CD4-positive, alpha-beta T cell treated with Interleukin-21 for 1 hour (primary cell): ENCODE measurements at places on chromosomes 1 and 21.

GRCh38 chr21:38837806-38838461 lies 32.2 kb downstream of the ETS2 start:
- DNase-seq = no peak

GRCh38 chr1:1435911-1436629 lies 580 bp downstream of the VWA1 start:
- DNase-seq = no peak

- DNase-seq = no peak
These were observed 945 bp downstream of the WDR3 start for GRCh38 chr1:117930484-117930883.

GRCh38 chr1:227303662-227304061 lies 14.6 kb downstream of the CDC42BPA start:
- no peak for DNase-seq

DNA sequence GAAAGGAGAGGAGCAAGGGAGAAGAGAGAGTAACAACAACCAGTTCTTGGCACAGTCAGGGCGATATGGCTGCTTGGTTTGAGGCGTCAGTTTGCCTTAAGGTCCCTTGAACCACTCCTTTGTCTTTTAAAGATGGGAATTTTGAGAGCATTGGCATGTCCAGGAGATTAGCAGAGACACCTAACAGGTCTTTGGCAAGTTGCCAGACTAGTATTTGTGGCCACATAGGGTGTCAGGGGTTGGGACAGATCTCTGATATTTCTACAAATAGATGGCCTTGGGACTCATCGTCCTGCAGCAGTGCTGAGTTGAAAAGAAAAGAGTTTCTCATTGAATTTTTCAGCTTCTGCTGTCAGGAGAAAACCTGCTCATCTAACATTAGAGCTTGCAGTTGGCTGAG lies 55.3 kb upstream of the KCND3 start:
- no peak for DNase-seq

GRCh38 chr1:235952950-235953615 lies 86.4 kb upstream of the LYST start:
- DNase-seq = no peak

DNA sequence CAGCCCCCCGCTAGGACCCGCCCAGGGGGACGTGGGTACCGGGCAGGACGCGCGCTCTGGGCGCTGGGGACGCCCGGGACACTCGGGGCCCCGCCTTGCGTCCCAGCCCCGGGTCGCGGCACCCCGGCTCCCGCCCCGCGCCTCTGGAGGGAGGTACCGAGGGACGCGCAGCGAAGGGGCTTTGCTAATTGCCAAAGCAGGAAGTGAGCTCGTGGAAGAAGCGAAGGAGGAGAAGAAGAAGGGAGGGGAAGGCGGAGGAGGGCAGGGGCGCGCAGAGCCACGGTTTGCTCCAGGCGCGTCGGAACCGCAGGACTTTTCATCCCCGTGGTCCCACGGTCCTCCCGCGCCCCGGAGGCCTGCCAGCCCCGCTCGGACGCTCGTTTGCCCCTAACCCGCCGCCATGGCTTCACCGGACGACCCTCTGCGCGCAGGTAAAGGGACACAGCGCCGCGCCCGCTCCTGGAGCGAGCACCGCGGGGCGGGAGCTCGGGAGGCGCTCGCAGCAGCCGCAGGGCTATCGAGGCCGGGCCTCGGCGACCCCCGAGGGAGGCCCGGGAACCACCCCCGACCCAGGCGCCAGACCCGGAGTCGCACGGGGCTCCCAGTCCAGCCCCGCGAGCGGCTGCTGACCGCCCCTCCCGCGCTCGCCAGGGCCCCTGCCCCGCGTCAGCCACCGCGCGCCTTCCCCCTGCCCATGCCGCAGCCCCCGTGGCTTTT lies 1.3 kb downstream of the EDARADD start:
- DNase-seq = peak; percentile 68

DNA sequence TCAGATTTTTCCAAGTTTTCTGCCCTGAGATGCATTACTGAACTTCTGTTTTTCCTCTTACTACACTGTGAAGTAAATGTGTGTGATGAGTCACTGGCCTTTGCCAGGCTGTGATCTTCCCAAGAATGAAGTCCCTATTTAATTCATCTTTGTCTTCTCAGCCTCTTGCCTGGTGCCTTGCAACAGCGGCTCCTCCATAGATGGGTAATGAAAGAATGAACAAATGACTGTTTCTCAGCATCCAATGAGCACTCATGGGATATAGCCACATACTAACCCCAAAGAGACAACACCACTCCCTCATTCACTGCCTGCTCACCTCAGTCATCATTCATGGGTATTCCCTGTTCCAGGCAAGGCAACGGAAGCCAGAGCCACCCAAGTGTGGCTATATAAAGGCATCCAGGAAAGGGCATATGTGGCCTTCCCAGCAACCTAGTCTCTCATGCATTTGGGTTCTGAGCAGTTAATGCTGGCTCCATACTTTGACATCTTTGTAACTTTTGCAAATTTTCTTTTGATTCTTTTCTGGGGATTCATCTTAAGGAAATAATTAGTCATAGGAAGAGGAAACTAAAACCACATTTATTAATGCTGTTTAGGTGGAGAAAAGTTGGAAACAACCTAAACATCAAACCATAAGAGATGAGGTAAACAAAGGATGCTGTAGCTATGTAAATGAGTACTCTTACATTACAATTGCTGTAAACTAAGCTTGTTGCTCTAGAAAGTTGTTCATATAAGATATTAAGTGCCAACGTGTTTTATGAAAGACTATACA lies 71.9 kb downstream of the HIVEP3 start:
- no peak for DNase-seq

GRCh38 chr1:84506729-84507453 lies 510 bp upstream of the GNG5 start:
- DNase-seq = no peak

GRCh38 chr1:183877053-183877720 lies 72.3 kb downstream of the RGL1 start:
- no peak for DNase-seq

GRCh38 chr1:117634631-117635030 lies 28.8 kb downstream of the TENT5C start:
- DNase-seq = no peak

- no peak for DNase-seq
These were observed 20.5 kb upstream of the ZBTB18 start for GRCh38 chr1:244030481-244031040.

DNA sequence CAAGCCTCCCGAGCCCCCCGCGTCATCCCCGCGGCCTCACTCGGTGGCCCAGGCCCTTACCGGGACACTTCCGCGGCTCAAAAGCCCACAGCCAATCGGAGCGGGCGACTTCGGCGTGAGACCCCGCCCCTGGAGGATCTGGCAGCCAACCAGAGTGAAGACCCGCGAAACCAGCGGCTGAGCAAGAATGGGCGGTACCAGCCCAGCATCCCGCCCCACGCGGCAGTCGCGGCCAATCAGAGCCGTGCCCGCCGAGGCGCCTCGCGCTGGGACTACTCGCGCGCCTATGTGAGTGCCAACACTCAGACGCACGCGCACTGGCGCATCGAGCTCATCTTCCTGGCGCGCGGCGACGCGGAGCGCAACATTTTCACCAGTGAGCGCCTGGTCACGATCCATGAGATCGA lies 22.5 kb downstream of the DISP3 start:
- DNase-seq = peak; percentile 17

- DNase-seq = no peak
These were observed 127.8 kb upstream of the IGSF21 start for GRCh38 chr1:17979815-17980214.

DNA sequence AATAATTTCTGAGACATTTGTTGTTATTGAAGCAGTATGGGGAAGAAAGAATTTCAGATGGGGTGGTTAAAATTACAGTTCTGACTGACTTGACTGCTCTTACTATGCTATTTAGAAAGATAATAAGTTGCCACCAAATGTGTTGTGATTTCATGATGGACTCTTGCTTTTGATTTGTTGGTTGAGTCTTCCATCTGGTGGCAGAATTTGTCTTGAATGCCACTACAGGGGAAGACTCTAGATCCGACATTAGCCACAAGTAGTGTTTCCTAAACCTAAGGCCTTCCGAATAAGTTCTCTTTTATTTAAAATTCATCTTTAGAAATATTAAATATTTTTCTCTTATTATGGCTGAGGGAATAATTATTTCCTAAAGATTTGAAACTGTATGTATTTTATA lies 190.9 kb upstream of the ADGRL4 start:
- DNase-seq = no peak

DNA sequence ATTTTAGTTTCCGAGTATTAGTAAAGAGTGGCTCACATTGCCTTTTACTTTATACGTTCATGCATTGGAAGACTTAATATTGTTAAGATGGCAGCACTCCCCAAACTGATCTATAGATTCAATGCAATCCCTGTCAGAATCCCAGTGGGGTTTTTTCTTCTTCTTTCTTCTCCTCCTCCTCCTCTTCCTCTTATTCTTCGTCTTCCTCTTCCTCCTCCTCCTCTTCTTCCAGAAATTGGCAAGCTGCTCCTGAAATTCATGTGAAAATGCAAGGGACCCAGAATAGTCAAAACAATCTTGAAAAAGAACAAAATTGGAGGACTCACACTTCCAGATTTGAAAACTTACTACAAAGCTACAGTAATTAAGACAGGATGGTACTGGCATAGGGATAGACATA lies 23.2 kb upstream of the MACF1 start:
- no peak for DNase-seq

GRCh38 chr1:23930861-23931490 lies 17.8 kb upstream of the CNR2 start:
- DNase-seq = no peak

- DNase-seq = no peak
These were observed 7.5 kb downstream of the SELENOF start for GRCh38 chr1:86906419-86906818.

DNA sequence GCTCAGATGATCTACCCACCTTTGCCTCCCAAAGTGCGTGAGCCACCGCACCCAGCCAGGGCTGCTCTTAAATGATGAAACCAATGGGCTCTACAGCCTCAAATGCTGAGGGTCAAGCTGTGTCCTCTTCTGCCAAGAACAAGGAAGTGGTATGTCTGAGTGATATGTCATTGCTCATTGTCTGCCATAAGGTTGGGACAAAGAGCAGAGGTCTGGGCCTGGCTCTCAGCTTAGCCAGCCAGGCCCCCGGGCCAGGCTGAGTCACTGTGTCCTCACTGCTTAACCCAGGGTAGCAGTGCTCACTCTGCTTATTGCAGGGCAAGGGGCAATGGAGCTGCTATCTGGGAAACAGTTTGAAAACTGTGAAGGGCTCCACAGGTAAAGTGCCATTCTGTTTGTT lies 8.3 kb upstream of the ETS2 start:
- no peak for DNase-seq

DNA sequence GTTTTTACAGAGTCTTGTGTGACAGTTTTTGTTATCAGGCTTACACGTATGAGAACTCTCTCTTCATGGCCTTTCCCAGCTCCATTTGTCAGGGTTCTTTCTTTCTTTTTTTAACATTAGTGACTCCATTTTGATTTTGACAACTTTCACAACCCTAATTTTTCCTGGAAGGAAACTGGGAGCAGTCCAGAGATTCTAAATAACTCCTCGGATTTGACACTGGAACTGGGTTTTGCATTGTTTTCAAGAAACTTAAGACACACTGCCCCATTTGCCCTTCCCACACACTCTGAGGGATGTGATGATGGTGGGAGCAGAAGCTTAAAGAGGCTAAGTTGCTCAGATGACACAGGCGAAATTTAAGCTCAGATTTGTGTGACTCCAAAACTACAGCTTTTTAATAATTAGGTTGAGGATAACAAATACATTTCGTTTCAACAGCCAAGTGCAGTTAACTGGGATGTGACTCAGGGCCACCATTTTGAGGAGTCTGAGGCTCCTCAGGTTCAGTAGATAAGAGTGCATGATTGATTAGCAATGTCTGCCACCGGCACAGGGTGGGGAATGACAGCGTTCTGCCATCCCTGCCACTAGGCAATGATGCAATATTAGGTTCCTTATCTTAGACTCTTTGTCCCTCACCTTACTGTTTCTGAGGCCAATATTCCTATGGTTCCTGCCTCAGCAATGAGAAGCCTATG lies 95.1 kb upstream of the ATP1A1 start:
- no peak for DNase-seq

DNA sequence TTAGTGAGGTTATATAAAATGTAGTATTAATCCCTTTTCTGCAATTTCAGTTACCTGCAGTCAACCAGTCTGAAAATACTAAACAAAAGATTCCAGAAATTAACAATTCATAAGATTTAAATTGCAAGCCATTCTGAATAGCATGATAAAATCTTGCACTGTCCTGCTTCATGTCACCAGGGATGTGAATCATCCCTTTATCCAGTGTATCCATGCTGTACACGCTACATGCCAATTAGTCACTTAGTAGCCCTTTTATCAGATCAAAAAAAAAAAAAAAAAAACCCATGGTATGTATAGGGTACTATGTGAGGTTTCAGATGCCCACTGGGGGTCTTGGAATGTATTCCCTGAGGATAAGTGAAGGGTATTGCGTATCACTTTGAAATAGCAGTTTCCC lies 191.3 kb upstream of the HP1BP3 start:
- no peak for DNase-seq

GRCh38 chr1:34108269-34108668 lies 56.8 kb downstream of the CSMD2 start:
- no peak for DNase-seq

DNA sequence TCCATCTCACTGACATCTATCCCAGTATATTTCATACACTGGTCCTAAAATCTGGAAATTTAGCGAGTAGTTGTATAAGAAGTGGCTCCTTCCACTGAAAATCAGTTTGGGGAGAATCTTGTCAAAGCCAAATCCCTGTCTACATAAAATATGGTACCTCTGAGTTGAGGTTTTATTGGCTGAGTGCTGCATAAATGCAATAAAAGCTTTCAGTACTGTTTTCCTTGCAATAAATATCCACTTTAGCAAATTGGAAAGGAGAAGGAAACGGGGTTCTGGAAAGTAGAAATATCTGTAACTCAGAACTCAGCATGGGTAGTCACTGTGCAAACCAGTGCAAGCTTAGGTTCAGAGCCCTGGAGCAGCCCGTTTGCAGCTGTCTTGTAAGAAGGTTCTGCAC lies 580.2 kb downstream of the SMYD3 start:
- DNase-seq = no peak

DNA sequence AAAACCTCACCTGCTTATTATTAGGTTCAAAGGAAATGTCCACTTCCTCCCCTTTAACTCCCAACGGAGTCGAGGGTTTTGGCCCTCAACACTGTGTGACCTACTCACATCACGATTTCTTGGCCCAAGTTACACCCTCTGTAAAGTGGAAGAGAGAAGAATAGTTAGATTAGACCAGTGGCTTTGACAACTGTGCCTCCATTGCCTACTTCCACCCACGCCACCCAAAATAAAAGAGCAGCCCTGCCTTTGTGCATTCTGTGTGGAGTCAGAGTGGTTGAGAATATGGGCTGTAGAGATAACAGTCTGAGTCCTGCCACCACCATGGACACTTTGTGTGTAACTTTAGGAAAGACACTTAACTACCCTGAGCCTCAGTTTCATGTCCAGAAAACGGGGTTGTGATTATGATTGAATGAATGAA lies 4.1 kb upstream of the HDGF start:
- no peak for DNase-seq

GRCh38 chr1:119697598-119697997 lies 14.1 kb upstream of the PHGDH start:
- no peak for DNase-seq

DNA sequence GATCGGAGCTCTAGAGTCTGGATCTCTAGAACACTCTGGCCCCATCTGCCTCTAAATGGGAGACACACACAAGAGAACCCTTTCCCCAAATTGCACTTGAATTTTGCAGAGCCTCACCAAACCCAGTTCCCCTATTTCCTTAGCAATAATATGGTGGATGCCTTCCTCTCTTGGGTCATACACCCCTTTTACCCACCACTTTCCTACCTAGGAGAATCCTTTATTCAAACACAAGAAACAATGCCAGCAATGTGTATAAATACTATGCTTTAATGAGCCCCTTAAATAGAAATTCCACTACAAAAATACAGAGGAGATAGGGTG lies 760 bp upstream of the SF3B4 start:
- no peak for DNase-seq

GRCh38 chr1:43348809-43349593 lies 9.8 kb upstream of the CDC20 start:
- DNase-seq = peak; percentile 85
